HFFc6 (cell line): ENCODE measurements at places on chromosomes 7 and 10.

DNA sequence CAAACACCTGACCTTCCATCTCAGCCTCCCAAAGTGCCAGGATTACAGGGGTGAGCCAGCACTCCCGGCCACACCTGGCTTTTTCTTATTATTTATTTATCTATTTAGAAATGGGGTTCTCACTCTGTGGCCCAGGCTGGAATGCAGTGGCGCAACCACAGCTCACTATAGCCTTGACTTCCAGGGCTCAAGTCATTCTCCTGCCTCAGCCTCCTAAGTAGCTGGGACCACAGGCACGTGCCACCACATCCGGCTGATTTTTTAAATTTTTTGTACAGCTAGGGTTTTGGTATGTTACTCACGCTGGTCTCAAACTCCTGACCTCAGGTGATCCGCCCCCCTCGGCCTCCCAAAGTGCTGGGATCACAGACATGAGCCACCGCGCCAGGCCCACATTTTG is 56.9 kb upstream of the MYL10 start:
- no peaks in the 10 kb centered on the region for H3K36me3 ChIP-seq
- peaks cover 3% of the 10 kb centered on the region; the same call in 1 of the 2 replicates for H3K27me3 ChIP-seq
- no peak overlapping the region for H3K4me3 ChIP-seq
- H3K4me1 ChIP-seq: peaks cover 11% of the 10 kb centered on the region
- no peak for DNase-seq
- H3K27ac ChIP-seq: no peak overlapping the region

DNA sequence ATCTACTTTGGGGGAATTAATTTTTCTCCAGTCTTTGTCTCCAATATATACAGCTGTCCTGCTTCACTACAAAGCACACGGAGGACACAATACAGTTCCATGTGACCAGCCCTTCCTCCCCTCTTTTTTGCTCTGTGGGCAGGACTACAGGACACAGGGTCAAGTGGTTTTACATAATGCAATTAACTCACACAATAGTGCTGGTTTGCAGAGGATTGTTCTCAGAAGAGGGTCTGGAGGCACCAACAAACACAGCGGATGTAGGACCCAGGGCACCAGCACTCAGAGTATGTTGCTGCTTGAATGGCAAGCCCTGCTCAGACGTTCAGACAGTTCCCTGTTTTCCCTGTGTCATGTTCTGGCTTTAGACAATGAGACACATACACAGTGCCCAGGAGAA is 52.0 kb upstream of the NPTX2 start:
- no peak for DNase-seq
- H3K36me3 ChIP-seq: no peaks in the 10 kb centered on the region
- H3K4me3 ChIP-seq: no peak overlapping the region
- H3K4me1 ChIP-seq: peaks cover 15% of the 10 kb centered on the region
- H3K27ac ChIP-seq: no peak overlapping the region
- H3K27me3 ChIP-seq: peaks cover 8% of the 10 kb centered on the region

- peaks cover 19% of the 10 kb centered on the region for H3K27me3 ChIP-seq
- H3K27ac ChIP-seq: no peak overlapping the region
- no peaks in the 10 kb centered on the region for H3K4me1 ChIP-seq
- DNase-seq: no peak
Measured at GRCh38 chr10:128018236-128018635, 108.0 kb downstream of the MKI67 start.

- no peaks in the 10 kb centered on the region for H3K4me1 ChIP-seq
- H3K27ac ChIP-seq: no peak overlapping the region
- peaks cover 3% of the 10 kb centered on the region for H3K27me3 ChIP-seq
- no peaks in the 10 kb centered on the region for H3K36me3 ChIP-seq
- no peak for DNase-seq
Measured at GRCh38 chr10:121662945-121663917, 65.0 kb upstream of the FGFR2 start.

- H3K27ac ChIP-seq: peak overlapping the region; percentile 65
- H3K27me3 ChIP-seq: no peaks in the 10 kb centered on the region; the same call in 1 of the 2 replicates
- H3K4me3 ChIP-seq: no peak overlapping the region
Measured at GRCh38 chr10:116748041-116748440, 5.7 kb upstream of the HSPA12A start.

DNA sequence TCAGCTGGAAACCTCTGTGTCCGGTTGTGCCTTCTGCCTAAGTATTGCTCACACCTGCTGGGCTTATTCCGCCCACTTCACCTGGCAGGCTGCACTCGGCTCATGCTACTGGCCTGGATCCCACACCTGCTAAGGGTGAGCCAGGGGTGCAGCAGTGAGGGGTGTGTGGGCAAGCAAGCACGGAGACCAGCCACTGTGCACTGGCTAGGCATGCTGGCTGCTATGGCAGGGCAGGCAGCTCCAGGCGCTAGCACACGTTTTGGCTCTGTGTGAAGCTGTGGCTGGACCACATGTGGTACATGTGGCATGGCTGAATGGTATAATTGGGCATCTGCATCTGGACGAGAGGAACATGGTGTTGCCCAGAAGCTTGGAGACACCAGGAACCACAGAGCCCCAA is 940.7 kb downstream of the NRG3 start:
- H3K4me3 ChIP-seq: no peak overlapping the region
- no peak for DNase-seq
- no peaks in the 10 kb centered on the region for H3K36me3 ChIP-seq
- H3K27me3 ChIP-seq: no peaks in the 10 kb centered on the region
- H3K27ac ChIP-seq: no peak overlapping the region
- peaks cover 28% of the 10 kb centered on the region for H3K4me1 ChIP-seq

GRCh38 chr10:70832221-70832620 is 16.5 kb downstream of the SGPL1 start:
- peaks cover 23% of the 10 kb centered on the region for H3K36me3 ChIP-seq
- no peaks in the 10 kb centered on the region for H3K27me3 ChIP-seq
- H3K27ac ChIP-seq: peak overlapping the region; percentile 91
- peak overlapping the region; percentile 67; the same call in 1 of the 2 replicates for H3K4me3 ChIP-seq

- H3K4me1 ChIP-seq: peaks cover 39% of the 10 kb centered on the region
- peaks cover 4% of the 10 kb centered on the region for H3K36me3 ChIP-seq
- H3K27ac ChIP-seq: no peak overlapping the region
- DNase-seq: no peak
- no peak overlapping the region for H3K4me3 ChIP-seq
Measured at GRCh38 chr10:6242089-6242488, 39.4 kb downstream of the PFKFB3 start.

DNA sequence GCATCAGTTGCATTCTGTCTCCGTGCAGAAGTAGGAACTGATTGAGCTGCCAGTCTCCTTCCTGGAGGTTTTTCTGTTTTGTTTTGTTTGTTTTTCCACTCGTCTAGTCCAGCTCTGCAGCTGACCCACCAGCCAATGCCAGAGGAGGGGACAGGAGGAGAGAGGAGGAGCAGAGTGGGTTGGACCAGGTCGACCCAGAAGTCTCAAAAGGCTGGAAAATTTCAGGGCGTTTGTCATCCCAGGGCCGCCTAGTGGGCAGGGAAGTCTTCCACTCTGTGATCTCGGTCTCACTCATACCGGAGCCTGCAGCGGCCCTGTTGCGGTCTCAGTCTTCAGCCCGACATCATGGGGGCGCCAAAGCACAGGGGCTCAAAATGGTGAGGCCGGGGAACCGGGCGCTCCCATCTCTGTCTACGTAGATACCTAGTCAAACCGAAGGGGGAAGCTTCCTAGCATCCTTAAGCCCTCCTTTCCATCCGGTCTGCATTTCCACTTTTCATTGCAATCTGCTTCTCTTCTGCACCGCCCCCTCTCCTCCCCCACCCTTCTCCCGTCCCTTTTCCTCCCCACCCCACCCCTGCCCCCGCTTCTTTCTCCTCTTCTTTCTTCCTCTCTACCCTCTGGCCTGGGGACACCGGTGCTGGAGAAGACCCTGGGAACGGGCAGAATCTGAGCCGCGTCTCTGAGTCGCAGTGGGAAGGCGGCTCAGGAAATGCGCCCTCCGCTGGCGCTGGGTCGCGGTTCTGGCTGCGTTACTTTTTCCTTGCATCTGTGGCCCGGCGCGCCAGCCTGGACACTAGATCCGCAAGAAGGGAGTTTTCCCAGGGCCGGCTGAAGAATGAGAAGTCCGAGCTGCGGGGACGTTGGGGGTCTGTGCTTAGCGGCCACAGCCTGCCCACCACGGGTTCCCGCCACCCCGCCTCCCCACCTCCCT is 16.2 kb upstream of the PAX2 start:
- no peaks in the 10 kb centered on the region for H3K36me3 ChIP-seq
- H3K4me1 ChIP-seq: peaks cover 43% of the 10 kb centered on the region
- peaks cover 53% of the 10 kb centered on the region for H3K27me3 ChIP-seq
- DNase-seq: peak; percentile 43
- no peak overlapping the region for H3K27ac ChIP-seq

DNA sequence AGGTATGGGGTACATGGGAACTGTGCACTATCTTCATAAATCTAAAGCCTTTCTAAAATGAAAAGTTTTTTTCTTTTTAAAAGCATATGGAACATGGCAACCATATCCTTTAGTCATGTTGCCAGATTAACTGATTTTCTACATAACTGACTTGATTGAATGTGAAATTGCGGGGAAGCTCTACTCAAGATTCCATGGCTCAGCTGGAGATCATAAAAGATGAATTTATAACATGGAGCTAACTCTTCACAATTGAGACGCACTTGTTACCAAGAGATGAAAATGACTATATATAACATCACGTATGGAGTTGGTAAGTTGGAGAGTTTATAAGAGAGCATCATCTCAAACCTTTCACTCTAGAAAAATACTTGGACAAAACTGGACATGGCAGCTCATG is 190.2 kb upstream of the MYO3A start:
- no peaks in the 10 kb centered on the region for H3K36me3 ChIP-seq
- no peaks in the 10 kb centered on the region for H3K27me3 ChIP-seq
- DNase-seq: no peak
- no peaks in the 10 kb centered on the region for H3K4me1 ChIP-seq
- H3K27ac ChIP-seq: no peak overlapping the region

- no peak for DNase-seq
- peaks cover 9% of the 10 kb centered on the region for H3K4me1 ChIP-seq
- peak overlapping the region; percentile 21 for H3K27ac ChIP-seq
- no peak overlapping the region for H3K4me3 ChIP-seq
- H3K36me3 ChIP-seq: peaks cover 10% of the 10 kb centered on the region
Measured at GRCh38 chr10:12018438-12019282, 23.9 kb downstream of the UPF2 start.

GRCh38 chr10:133400624-133401424 is 6.9 kb downstream of the MTG1 start:
- H3K36me3 ChIP-seq: peaks cover 39% of the 10 kb centered on the region
- H3K27me3 ChIP-seq: no peaks in the 10 kb centered on the region
- DNase-seq: no peak
- no peak overlapping the region for H3K4me3 ChIP-seq
- peaks cover 25% of the 10 kb centered on the region for H3K4me1 ChIP-seq

- peaks cover 1% of the 10 kb centered on the region; the same call in 1 of the 2 replicates for H3K27me3 ChIP-seq
- no peak overlapping the region for H3K4me3 ChIP-seq
- no peak overlapping the region for H3K27ac ChIP-seq
Measured at GRCh38 chr7:151099486-151100211, 13.4 kb downstream of the AGAP3 start.

DNA sequence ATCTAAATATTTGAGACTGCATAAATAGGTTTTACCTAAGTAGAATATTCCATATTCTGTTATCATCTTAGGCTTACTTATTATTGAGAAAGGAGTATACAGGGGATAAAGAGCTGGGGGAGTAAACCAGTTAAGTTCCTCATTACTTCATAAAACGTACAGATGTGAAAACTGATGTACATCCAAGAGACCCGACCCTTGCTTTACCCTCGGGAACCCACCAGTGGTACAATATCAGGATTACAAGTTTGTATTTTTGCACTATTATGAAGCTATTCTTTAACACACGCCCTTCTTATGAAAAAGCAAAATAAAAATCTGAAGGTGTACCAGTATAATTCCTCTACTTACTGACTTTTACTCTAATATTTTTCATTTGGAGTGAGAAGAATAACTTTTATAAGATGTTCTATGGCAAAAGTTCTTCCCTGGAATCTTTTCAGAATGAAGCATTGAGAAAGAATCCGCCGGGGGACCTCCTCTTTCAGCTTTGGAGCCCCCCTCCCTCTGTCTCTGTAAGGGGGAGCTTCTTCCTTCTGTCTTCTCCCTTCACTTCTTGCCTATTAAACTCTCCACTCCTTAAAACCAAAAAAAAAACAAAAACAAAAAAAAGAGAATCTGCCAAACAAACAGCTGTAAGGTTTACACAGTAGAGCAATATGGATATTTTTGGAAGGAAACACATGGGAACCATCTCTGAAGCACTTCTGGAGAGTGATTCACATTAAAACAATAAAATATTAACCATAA is 550.0 kb downstream of the TNS3 start:
- H3K27ac ChIP-seq: no peak overlapping the region
- DNase-seq: no peak
- no peaks in the 10 kb centered on the region for H3K36me3 ChIP-seq
- H3K4me1 ChIP-seq: peaks cover 10% of the 10 kb centered on the region
- peaks cover 12% of the 10 kb centered on the region for H3K27me3 ChIP-seq

- DNase-seq: no peak
- H3K4me3 ChIP-seq: no peak overlapping the region
- no peaks in the 10 kb centered on the region for H3K36me3 ChIP-seq
- peaks cover 8% of the 10 kb centered on the region for H3K4me1 ChIP-seq
Measured at GRCh38 chr7:44276571-44277221, 48.7 kb downstream of the CAMK2B start.

- H3K27ac ChIP-seq: no peak overlapping the region
- H3K4me1 ChIP-seq: no peaks in the 10 kb centered on the region
- H3K4me3 ChIP-seq: no peak overlapping the region
- peaks cover 2% of the 10 kb centered on the region; the same call in 1 of the 2 replicates for H3K27me3 ChIP-seq
- DNase-seq: no peak
Measured at GRCh38 chr7:4188651-4189050, 493.4 kb upstream of the FOXK1 start.

DNA sequence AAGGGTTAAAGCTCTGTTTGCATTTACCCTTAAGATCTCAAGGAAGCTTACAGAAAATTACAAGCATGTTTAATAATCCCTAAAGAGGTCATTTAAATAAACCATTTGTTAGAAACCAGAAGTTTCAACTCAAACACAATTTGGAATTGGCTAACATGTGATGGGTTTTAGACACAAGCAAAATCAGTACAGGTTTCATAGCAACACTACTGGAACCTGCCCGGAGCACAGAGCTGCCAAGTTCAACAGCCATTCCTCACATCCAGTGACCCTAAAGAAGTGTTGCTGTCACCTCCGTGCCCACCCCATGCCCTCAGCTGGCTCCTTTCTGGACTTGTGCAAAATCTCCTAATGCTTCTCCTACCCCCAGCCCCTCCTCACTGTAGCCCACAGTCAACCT is 338.8 kb upstream of the AUTS2 start:
- no peaks in the 10 kb centered on the region for H3K4me1 ChIP-seq
- H3K27me3 ChIP-seq: no peaks in the 10 kb centered on the region
- no peak overlapping the region for H3K27ac ChIP-seq

- H3K27me3 ChIP-seq: 0 out of 2 replicates have a peak, but pooled peaks cover 1% of the 10 kb centered on the region
- DNase-seq: peak; percentile 49
- peak overlapping the region; percentile 93 for H3K27ac ChIP-seq
- H3K36me3 ChIP-seq: peaks cover 36% of the 10 kb centered on the region
- peak overlapping the region; percentile 75 for H3K4me3 ChIP-seq
Measured at GRCh38 chr10:31707093-31708039, 221.3 kb downstream of the ARHGAP12 start.

DNA sequence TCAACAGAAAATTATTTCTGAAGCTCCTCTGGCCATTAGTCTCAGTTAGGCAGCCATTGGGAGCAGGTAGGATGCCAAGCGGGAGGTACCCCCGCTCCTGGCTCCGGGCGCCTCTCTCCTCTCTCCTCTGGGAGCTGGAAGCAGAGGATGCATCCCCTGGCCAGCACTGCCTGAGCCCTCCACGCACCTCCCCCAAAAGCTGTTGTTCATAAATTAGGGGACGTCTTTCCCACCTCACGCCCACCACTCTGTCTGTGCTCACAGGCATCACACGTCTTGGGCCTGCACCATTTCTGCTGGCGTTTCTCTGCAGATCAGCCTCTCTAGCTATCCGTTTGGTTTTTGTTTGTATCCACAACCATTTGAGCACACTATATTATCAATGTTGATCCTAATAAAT is 609.0 kb upstream of the FOXK1 start:
- no peak overlapping the region for H3K27ac ChIP-seq
- no peaks in the 10 kb centered on the region for H3K4me1 ChIP-seq
- no peaks in the 10 kb centered on the region for H3K36me3 ChIP-seq
- DNase-seq: no peak
- peaks cover 1% of the 10 kb centered on the region for H3K27me3 ChIP-seq
